ENCODE measurements at places on chromosomes 2 and 18. TPM values are rescaled to one million over a fixed set of nuclear protein-coding genes. Genes with fewer than 3 reads are reported as not detected.

The MC2R gene
- total RNA-seq, result not detected

- no peak for DNase-seq
- no peak overlapping the region for H3K4me3 ChIP-seq
- no peak overlapping the region for H3K27ac ChIP-seq
- no peaks in the 10 kb centered on the region for H3K27me3 ChIP-seq
Measured at GRCh38 chr2:157327200-157327599, 1.6 kb upstream of the ERMN start.

The MYO3B gene
- not detected for total RNA-seq

The ZNF892 gene
- total RNA-seq, result 2.7 TPM

GRCh38 chr2:60550984-60551239 is 2.5 kb downstream of the BCL11A start:
- no peak for DNase-seq
- no peaks in the 10 kb centered on the region for H3K36me3 ChIP-seq
- no peaks in the 10 kb centered on the region for H3K4me1 ChIP-seq
- H3K27me3 ChIP-seq, result peaks cover 44% of the 10 kb centered on the region
- H3K4me3 ChIP-seq, result no peak overlapping the region

- no peak overlapping the region for H3K4me3 ChIP-seq
- no peak for DNase-seq
- no peaks in the 10 kb centered on the region for H3K4me1 ChIP-seq
- peaks cover 4% of the 10 kb centered on the region for H3K36me3 ChIP-seq
- H3K27ac ChIP-seq, result no peak overlapping the region
- H3K27me3 ChIP-seq, result peaks cover 9% of the 10 kb centered on the region
Measured at GRCh38 chr2:238244151-238244550, 4.3 kb upstream of the HES6 start.

DNA sequence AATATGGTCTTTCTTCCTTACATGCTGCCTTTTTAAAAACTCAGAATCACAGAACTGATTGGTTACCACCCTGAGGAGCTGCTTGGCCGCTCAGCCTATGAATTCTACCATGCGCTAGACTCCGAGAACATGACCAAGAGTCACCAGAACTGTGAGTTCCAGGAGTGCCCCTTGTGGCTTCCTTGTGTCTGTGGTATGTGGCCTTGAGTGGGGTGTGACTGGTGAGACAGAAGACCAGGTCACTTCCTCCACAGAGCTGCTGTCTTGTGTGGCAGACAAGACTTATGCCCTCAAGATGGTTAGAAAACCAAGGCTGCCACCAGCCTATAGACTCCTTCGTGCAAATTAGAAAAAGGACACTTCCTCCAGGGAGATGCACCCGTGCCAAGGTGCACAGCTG is 72.6 kb downstream of the EPAS1 start:
- H3K27ac ChIP-seq, result no peak overlapping the region
- no peak for DNase-seq
- peaks cover 6% of the 10 kb centered on the region for H3K4me1 ChIP-seq
- peaks cover 67% of the 10 kb centered on the region for H3K36me3 ChIP-seq
- no peak overlapping the region for H3K4me3 ChIP-seq

The EVX2 gene
- total RNA-seq, result not detected

DNA sequence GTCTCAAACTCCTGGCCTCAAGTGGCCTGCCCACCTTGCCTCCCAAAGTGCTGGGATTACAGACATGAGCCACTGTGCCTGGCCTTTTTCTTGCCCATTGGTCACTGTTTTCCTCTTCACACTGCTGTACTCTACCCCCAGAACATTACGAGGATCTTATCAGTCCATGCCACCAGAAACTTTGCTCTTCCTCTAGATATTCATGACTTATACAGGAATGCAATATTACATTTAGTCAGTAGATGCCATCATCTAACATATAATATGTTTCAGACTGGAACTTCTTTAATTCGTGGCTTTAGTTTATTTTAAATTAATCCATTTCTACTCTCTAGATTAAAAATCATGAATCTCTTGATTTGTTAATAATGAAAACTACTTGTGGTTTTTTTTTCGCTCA is 135.5 kb downstream of the COMMD1 start:
- no peak for DNase-seq
- H3K27ac ChIP-seq, result no peak overlapping the region
- no peaks in the 10 kb centered on the region for H3K4me1 ChIP-seq
- no peak overlapping the region for H3K4me3 ChIP-seq
- H3K36me3 ChIP-seq, result no peaks in the 10 kb centered on the region
- no peaks in the 10 kb centered on the region for H3K27me3 ChIP-seq

- H3K4me3 ChIP-seq, result peak overlapping the region; percentile 96
- H3K27me3 ChIP-seq, result no peaks in the 10 kb centered on the region
- DNase-seq, result peak; percentile 45
- peaks cover 3% of the 10 kb centered on the region for H3K36me3 ChIP-seq
Measured at GRCh38 chr2:23940718-23941620, 706 bp downstream of the UBXN2A start.

DNA sequence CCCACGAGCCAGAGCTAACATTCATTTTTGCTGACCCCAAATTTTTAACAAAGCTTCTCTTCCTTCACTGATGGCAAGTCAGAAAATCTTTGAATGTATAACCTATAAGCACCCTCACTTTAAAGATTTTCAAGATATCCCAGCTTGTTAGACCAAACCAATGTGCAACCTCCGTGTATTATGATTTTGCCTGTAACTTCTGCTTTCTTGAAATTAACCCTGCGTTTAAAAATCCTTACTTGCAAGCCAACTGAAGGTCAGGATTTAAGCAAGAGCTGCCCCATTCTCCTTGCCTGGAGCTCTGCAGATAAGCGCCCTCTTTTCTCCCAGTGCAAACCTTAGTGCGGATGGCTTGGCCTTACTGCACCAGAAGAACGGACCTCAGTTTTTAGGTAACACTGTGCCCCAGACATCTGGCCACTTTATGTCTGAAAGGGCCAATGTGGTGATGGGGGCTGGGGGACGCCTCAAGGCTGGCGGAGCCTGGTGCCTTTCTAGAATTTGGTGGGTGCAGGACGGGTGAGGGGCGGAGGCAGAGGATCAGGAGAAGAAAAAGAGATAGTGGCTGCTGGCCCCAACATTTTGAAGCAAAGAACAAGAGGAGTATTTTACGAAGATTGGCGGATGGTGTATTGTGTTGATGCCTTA is 805 bp upstream of the TNFRSF11A start:
- H3K36me3 ChIP-seq, result no peaks in the 10 kb centered on the region
- no peak overlapping the region for H3K4me3 ChIP-seq
- no peak overlapping the region for H3K27ac ChIP-seq
- H3K27me3 ChIP-seq, result peaks cover 66% of the 10 kb centered on the region
- no peak for DNase-seq

GRCh38 chr2:74128206-74128605 is 19.5 kb downstream of the BOLA3 start:
- no peak overlapping the region for H3K27ac ChIP-seq
- H3K4me1 ChIP-seq, result no peaks in the 10 kb centered on the region
- H3K4me3 ChIP-seq, result no peak overlapping the region
- H3K27me3 ChIP-seq, result peaks cover 14% of the 10 kb centered on the region

DNA sequence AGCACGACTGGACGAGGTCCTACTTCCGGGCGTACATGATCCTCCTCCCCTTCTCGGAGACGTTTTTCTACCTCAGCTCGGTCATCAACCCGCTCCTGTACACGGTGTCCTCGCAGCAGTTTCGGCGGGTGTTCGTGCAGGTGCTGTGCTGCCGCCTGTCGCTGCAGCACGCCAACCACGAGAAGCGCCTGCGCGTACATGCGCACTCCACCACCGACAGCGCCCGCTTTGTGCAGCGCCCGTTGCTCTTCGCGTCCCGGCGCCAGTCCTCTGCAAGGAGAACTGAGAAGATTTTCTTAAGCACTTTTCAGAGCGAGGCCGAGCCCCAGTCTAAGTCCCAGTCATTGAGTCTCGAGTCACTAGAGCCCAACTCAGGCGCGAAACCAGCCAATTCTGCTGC is 24.8 kb downstream of the LYPD1 start:
- DNase-seq, result no peak
- H3K27me3 ChIP-seq, result no peaks in the 10 kb centered on the region
- no peak overlapping the region for H3K27ac ChIP-seq
- H3K4me1 ChIP-seq, result 0 out of 2 replicates have a peak, but pooled peaks cover 3% of the 10 kb centered on the region
- H3K4me3 ChIP-seq, result no peak overlapping the region

DNA sequence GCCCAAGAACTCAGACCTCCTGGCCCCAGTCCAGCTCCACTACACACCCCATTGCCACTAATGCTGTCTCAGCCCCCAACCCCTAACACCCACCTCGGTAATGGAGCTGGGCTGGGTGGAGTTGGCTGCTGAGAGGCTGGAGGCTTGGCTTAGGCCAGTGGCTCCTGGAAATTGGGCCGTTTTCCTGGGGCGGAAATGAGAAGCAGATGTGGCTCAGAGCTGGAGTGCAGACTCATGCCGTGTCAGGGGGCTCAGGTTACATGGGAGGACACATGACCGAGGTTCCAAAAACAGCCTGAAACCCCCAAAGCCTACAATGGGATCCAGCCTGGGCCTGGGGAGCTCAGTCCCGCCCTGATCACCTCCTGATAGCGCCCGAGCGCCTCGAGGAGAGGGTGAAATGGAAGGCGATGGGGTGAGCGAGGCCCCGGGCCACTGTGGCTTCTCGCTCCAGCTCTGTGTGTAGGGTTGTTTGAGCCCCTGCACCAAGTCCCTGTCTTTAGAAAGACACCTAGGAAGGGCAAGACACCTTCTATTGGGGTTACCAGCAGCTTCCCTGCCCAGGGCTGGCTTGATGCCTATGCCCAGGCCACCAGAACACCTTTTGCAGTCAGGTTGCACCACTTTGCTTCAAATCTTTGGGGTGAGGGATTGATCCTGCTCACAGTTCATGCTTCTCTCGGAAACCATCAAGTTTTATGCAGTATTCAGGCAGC is 175.7 kb upstream of the HAAO start:
- DNase-seq, result peak; percentile 93
- H3K27ac ChIP-seq, result peak overlapping the region; percentile 46
- H3K4me1 ChIP-seq, result peaks cover 40% of the 10 kb centered on the region
- no peaks in the 10 kb centered on the region for H3K27me3 ChIP-seq
- no peaks in the 10 kb centered on the region for H3K36me3 ChIP-seq
- H3K4me3 ChIP-seq, result no peak overlapping the region

The TUBB8B gene
- not detected for total RNA-seq

DNA sequence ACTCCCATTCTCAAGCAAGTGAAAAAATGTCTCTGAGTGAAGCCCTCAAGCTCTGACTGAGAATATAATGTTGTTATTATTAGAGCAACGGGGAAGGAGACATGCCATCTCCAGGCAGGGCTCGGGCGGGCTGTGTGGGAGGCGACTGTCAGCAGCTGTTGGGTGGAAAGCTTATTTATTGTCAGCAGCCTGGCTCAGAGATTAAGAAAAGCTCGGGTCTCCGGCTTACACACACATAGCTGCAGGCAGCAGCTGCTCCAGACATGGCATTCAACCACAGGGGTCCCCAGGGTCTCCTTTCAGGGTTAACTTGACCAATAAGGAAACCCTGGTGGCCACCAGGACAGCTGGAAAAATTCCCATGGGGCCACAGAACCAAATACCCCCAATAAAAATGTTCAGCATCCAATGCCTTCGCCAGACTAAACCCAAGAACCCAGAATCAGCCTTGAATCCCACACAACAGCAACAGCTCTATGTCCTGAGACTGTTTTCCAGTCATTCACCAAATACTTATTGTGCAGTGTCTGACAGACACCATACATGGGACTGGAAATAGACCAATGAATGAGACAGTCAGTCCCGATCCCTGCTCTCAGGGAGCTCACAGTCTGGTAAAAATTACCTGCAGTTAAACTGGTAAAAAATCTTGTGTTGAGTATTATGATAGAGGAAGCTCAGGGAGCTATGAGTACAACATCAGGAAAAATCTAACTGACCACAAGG is 70.5 kb upstream of the RTN4 start:
- peak; percentile 60 for DNase-seq
- peak overlapping the region; percentile 8 for H3K27ac ChIP-seq
- no peaks in the 10 kb centered on the region for H3K27me3 ChIP-seq
- H3K4me3 ChIP-seq, result no peak overlapping the region
- H3K36me3 ChIP-seq, result no peaks in the 10 kb centered on the region

The SETBP1 gene
- 0.28 TPM for total RNA-seq

- H3K4me1 ChIP-seq, result no peaks in the 10 kb centered on the region
- H3K36me3 ChIP-seq, result no peaks in the 10 kb centered on the region
- no peak for DNase-seq
- H3K27ac ChIP-seq, result no peak overlapping the region
- H3K4me3 ChIP-seq, result no peak overlapping the region
- no peaks in the 10 kb centered on the region for H3K27me3 ChIP-seq
Measured at GRCh38 chr2:176626796-176627195, 357.6 kb downstream of the MTX2 start.

DNA sequence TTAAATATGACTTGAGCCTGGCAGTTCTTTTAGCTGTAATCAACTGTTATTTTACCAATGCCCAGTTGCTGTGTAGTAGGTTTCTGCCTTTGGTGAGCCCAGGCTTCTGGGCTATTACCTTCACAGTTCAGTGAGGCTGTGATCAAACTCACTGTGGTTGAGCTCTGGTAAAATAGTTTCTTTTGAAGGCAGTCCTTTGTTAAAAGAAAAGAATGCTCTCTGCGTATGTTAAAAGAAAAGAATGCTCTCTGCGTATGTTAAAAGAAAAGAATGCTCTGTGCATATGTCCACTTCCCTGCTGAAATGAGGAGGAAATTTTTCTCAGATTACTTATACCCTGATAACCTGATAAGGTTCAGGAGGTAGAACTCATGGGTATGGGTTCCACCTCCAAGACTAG is 244.3 kb downstream of the RNF144A start:
- no peaks in the 10 kb centered on the region for H3K36me3 ChIP-seq
- H3K27ac ChIP-seq, result no peak overlapping the region
- no peak for DNase-seq
- no peaks in the 10 kb centered on the region for H3K4me1 ChIP-seq

The CRYGD gene
- not detected for total RNA-seq

GRCh38 chr2:27963472-27963871 is 72.9 kb downstream of the BABAM2 start:
- no peaks in the 10 kb centered on the region for H3K27me3 ChIP-seq
- no peak overlapping the region for H3K27ac ChIP-seq
- peaks cover 12% of the 10 kb centered on the region for H3K4me1 ChIP-seq
- no peaks in the 10 kb centered on the region for H3K36me3 ChIP-seq

The FOXI3 gene
- total RNA-seq, result not detected

DNA sequence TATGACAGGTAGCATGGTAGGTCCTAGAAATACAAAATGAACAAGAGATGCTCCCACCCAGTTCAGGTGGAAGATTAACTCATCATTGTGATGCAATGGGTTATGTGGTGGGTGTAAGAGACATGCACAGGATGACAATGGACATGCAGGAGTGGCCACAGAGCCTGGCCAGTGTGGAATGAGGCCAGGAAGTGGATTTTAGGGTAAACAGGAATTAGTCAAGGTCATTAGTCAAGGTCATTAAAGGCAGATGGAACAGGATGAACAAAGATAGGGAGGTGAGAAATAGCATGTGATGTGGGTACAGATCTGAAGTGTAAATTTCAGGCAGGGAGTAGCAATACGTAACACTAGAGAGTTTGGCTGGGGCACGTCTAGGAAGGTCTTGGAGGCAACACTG is 15.6 kb upstream of the SERTAD2 start:
- no peaks in the 10 kb centered on the region for H3K4me1 ChIP-seq
- no peaks in the 10 kb centered on the region for H3K36me3 ChIP-seq
- no peaks in the 10 kb centered on the region for H3K27me3 ChIP-seq
- DNase-seq, result no peak

The FAM110C gene
- total RNA-seq, result not detected

Measured in IMR-90 (cell line).